Skeletal muscle tissue (tissue), 5 donors: ENCODE measurements at places on chromosomes 11 and 22. TPM values are rescaled to one million over a fixed set of nuclear protein-coding genes. Genes with fewer than 3 reads are reported as not detected.

SC5D gene
- 15.7 TPM for total RNA-seq

CBLIF gene
- not detected for total RNA-seq

INS gene
- total RNA-seq = not detected

OR52E8 gene
- not detected for total RNA-seq

FAM180B gene
- 2.1 TPM for total RNA-seq

SLC22A24 gene
- total RNA-seq = not detected

CHST1 gene
- 3.1 TPM for total RNA-seq

ART1 gene
- 2.1 TPM for total RNA-seq

BIRC3 gene
- 1.6 TPM for total RNA-seq
